GM03348 (cell line): ENCODE measurements at places on chromosomes 6 and 20.

GRCh38 chr6:113903666-113904330 lies 46.7 kb downstream of the MARCKS start:
- DNase-seq, result peak; percentile 17

DNA sequence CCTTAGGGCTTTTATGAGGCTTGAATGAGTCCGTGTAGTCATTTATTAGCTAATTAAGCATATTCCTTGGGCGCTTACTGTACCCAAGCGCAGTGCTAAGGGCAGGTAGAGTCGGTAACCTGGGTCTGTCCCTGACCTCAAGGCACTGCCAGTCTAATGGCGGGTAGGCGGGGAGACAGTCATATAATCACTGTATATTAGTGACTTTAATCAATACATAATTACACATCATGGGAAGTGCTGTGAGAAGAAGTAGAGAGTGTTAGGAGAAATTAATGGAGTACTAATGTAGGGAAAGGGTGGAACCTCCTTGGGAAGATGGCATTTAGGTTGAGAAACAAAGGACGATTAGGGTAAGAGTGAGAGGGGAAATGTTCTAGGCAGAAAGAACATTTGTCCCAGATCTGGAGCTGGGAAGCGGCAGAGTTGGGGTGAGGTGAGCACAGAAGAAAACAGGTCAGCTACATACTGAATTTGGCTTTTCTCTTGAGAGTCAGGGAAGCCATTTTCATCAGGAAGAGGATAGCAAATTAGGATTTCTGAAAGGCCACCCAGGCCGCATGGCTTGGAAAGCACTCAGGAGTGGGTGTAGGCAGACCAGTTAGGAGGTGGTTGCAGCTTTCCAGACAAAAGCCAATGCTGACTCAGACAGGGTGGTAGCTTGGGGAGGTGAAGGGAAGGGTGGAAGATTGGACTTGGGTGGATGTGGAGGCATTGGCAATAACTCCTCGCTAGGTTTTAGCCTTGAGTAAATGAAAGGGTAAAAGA lies 954 bp upstream of the BLCAP start:
- no peak for DNase-seq

DNA sequence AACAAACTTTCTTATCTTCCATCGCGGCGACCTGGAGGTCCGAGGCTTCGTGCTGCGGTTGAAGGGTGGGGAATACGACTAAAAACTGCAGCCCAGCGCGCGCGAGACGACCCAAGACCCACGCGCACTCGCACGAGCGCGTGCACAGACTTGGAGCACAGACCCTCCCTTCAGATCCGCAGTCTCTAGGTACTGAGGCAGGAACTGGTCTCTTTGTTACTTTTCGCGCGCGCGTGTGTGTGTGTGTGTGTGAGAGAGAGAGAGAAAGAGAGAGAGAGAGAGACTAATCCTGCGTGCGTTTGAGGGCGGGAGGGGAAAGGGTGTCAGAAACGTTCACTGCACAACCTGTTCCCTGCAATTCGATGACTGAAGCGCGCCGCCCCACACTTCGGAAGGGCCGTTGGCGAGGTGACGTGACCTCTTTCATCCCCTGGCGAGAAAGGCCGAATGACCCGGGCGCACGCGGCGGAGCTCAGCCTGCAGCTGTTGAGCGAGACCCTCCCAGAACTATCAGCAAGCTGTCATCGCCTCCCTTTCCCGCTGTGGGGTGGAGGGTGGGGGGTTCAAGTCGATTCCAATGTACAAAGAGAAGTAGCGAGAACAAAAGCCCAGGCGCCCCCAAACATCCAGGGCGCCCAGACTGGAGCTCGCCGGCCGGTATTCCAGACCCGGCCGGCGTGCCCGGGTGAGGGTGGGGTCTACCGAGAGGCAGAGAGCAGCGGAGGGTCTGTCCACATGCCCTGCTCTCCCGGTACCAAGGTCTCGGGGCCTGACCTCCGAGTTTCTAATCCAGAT lies 1.5 kb upstream of the TUBB2B start:
- no peak for DNase-seq

GRCh38 chr6:84243240-84243639 lies 15.8 kb upstream of the CEP162 start:
- DNase-seq, result no peak

DNA sequence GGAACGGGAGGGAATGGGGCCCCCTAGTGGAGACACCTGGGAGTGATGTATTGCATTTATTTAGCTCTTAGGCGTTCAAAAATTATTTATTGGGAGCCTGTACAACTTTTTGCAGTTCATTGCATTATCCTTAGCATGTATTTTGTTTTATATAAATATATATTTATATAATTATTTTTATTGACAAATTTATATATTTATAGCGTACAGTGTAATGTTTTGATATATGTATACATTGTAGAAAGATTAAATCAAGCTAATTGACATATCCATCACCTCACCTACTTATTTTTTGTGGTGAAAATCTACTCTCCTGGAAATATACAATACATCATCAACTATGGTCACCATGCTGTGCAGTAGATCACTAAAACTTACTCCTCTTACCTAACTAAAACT lies 975 bp downstream of the SIRT5 start:
- no peak for DNase-seq

DNA sequence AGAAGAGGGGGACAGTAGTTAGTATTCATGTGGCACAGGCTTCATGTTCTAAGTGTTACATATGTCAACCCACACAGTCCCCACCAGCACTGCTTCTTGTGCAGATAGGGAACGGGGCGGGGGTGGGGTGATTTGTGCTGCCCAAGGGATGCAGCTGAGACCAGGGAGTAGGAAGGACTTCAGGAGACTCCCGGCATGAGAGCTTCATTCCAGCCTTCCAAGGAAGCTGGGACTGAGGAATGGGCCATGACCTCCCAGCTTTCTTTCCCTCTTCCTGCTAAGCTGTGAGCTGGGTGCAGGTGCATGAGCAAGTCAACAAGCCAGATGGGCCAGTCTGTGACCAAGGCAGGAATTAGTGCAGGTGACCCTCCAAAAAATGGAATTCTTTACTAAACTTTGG lies 9.2 kb downstream of the BEND3 start:
- DNase-seq, result no peak

- peak; percentile 98 for DNase-seq
Measured at GRCh38 chr6:46652603-46653438, at the start of the genes CYP39A1 and SLC25A27. CYP39A1 (minus strand) TSS chr6:46652818; CDS start chr6:46652582, 236 bp downstream. SLC25A27 (plus strand) TSS chr6:46652975; CDS start chr6:46653193, 218 bp downstream.

GRCh38 chr6:125151700-125152099 lies 1.9 kb upstream of the TPD52L1 start:
- no peak for DNase-seq
